Natural killer cell treated with Interleukin-12 subunit alpha and Interleukin-12 subunit beta and Interleukin-15 and Interleukin-18, amount 100 ng/mL, for 72 hours (primary cell): ENCODE measurements at places on chromosomes 16 and 17. TPM values are rescaled to one million over a fixed set of nuclear protein-coding genes. Genes with fewer than 3 reads are reported as not detected.
A peak's percentile ranks its signal among the peaks of the same experiment; 100 is the strongest.

- DNase-seq = no peak
Measured at GRCh38 chr16:80198311-80199299, 342.2 kb upstream of the DYNLRB2 start.

GRCh38 chr17:1871756-1872155, 42.0 kb downstream of the RPA1 start:
- DNase-seq = no peak

DNA sequence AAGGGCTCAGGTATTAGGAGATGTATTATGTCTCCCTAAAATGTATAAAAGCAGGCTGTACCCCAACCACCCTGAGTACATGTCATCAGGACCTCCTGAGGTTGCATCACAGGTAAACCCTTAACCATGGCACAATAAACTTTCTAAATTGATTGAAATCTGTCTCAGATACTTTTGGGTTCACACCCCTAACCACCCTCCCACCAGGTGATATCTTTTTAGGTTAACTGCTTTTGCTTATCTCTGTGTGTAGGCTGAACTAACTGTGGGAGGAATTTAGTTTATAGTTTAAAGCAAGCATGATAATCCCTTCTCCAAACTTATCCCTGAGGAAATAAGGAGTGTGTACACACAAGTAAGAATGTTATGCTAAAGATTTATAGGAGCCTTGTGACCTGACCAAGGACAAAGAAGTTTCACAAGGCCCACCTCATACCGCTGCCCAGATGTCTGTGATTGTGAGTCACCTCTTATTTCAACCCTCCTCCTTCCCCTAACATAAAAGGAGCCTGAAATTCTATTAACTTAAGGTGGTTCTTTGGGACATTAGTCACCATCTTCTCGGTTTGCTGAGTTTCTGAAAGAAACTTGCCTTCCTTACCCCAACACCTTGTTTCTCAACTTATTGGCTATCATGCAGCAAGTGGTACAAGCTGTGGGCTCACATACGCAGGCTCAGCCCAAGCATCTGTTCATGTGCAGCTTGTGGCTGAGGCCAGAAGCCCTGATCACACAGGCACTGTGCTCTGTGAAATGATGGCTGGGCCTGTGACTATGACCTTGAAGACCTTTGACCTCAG, 11.3 kb downstream of the PRSS22 start:
- DNase-seq = peak; percentile 59

DNA sequence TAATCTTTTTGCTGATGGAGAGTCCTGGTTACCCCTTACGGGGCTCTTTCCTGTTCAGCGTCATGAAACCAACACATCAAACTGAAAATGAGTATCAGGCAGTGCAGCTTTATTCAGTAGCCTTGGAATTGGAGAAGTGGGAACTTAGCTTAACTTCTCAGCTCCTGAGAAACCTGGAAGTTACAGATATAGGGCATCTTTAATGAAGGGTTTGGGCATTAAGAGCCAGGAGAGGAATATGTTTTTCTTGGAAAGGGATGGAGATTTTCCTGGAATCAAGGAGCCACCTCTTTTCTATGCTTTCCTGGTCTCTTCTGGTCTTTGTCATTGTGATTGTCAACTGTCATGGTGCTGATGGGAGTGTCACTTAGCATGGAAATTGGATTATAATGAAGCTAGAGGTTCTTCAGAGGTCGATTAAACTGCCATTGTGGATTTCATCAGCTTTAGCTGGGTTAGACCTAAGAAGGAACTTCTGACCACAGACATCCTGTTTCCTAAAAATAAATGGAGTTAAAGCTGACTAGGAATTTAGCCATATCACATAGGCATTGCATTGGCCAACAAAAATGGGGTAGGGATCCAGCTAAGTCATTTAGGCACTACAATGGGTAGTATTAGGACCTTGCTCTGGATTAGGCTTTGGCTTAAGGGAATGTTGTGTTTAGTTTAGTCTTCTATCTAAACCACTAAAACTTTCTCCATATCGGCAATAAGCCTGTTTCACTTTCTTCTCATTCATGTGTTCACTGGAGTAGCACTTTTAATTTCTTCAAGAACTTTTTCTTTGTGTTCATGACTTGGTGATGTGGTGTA, 186.4 kb downstream of the BCAS3 start:
- no peak for DNase-seq

GRCh38 chr16:11190588-11191560, 65.1 kb downstream of the SOCS1 start:
- DNase-seq = no peak

DNA sequence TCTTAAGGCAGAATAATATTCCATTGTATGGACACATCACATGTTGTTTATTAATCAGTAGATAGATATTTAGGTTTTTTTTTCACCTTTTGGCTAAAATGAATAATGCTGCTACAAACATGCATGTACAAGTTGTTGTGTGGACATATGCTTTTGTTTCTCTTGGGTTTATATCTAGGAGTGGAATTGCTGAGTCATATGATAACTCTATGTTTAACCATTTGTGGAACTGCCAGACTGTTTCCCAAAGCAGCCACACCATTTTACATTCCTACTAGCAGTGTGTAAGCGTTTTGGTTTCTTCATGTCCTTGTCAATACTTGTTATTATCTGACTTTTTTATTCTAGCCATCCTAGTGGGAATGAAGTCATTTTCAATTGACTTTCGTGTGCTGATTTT, 21.3 kb downstream of the CYLD start:
- DNase-seq = no peak

DNA sequence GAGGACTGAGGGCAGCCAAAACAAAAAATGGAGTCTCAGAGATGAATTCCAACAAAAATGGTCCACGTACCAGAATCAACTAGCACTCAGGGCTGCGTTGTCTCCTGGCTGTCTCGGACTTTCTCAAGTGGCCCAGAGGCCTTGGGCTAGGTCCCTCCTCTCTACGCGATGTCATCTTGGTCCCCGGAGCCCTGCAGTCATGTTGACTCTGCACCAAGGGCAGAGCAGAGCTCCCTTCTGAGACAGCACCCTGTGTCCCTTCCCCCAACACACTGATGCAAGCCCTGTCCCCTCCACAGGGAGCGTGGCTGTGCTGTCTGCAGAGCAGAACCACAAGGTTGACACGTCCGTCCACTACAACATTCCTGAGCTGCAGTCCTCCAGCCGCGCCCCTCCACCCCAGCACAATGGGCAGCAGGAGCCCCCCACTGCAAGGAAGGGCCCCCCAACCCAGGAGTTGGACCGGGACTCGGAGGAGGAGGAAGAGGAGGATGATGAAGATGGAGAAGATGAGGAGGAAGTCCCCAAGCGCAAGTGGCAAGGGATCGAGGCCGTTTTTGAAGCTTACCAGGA, 20.8 kb downstream of the GINS2 start:
- DNase-seq = no peak

GRCh38 chr16:89315791-89316581, 98.5 kb downstream of the ZNF778 start:
- peak; percentile 84 for DNase-seq

GRCh38 chr16:79018650-79019429, 581.7 kb downstream of the MAF start:
- DNase-seq = no peak

- DNase-seq = no peak
Measured at GRCh38 chr17:34542700-34543336, 36.6 kb upstream of the TMEM132E start.

CNGB1 gene
- total RNA-seq = not detected

RAB37 gene
- total RNA-seq = 3.3 TPM

RGS9 gene
- 16.2 TPM for total RNA-seq
